ENCODE measurements at places on chromosomes 12 and 14.

DNA sequence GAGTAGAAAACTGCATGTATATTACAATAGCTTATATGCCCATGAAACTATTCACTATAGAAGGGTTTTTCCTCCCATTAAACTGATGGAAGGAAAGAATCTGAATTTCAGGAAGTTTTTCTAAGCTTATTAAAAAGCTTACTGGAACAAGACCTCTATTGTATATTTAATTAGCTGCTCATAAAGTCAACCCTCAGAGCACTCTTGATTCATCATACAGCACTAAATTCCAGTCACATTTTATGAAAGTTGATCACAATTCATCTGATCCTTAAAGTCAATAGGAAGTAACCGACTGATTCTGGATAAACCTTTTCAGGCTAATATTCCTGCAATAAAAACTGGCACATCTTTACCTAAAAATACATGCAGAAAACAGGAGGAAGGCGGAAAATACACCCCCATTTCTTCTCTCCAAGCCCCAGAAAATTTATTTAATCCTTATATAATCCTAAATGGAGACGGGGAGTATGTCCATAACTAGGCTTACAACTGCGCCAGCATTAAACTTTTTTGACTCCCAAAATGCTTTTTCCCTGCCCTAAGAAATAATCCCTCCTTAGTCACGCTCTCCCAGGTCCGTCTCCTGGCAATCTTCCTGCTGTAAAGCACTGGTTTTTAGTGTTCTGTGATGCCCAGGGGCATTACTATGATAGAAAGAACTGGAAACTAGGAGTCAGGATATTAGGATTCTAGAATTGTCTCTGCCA is 35.3 kb downstream of the DICER1 start:
- no peak for DNase-seq

GRCh38 chr14:54310151-54310850 is 86.5 kb upstream of the CDKN3 start:
- DNase-seq, result peak; percentile 9

GRCh38 chr12:47709671-47710070 is 3.8 kb upstream of the RPAP3 start:
- no peak for DNase-seq

DNA sequence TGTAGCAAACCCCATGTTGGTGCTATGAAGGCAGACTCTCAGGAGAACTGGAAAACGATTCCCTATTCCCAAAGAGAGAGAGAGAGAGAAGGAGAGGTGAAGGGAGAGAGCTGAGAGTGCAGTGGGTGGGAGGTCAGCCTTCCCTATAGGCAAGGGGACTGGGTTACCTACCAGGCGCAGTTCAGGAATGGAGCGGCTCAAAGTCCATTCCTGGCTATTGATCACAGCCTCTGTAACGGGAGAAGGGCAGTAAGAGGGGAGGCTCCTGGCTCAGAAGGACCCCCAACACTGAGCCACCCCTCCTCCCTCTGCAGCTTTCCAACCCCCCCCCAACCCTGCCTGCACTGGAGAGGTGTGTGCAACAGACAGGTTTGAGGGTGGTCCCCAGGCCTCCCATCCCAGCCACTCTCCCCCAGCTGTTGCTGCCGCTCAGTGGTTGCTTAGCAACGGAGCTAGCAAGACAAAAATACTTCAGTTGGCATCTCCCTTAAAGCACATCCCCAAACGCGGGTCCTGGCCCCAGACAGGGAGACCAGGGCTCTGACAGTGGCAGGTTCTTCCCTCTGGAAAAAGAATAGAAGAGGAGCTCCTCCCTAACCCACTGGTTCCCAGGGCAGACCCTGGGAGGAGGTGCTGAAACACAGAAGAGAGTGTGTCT is 3.2 kb downstream of the AGAP2 start:
- DNase-seq, result no peak

DNA sequence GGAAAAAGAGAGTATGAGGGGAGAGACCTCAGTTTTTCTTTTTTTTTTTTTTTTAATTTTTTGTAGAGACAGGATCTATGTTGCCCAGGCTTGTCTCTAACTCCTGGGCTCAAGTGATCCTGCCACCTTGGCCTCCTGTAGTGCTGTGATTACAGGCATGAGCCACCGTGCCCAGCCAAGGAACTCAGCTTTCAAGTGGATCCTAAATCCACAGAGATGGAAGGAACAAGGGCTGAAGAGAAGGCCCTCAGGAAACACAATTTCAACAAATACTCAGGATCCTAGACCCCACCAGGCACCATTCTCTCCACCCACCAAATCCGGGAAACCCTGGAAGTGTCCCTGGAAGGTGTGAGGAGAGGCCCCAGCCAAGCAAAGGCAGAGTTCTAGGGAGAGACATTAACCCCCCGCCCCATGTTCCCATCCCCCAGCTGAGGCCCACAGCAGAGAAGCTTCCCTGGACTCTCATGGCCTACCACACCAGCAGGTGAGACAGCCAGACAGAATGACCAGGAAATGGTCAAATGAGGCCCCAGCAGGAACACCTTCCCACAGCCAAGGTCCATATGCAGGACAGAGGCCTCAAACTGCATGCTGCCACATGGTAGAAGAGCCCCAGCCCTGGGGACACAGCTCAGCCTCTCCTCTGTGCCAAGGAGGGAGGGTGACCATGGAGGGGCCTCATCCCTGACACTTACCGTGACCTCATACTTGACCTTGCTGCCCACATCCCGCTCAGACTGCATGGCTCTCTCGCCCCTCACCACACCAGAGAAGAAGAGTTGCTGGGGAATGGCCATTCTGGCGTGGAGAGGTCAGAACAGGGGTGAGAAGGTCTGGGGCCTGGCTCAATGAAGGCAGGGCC is 14.1 kb downstream of the ITGA7 start:
- no peak for DNase-seq

DNA sequence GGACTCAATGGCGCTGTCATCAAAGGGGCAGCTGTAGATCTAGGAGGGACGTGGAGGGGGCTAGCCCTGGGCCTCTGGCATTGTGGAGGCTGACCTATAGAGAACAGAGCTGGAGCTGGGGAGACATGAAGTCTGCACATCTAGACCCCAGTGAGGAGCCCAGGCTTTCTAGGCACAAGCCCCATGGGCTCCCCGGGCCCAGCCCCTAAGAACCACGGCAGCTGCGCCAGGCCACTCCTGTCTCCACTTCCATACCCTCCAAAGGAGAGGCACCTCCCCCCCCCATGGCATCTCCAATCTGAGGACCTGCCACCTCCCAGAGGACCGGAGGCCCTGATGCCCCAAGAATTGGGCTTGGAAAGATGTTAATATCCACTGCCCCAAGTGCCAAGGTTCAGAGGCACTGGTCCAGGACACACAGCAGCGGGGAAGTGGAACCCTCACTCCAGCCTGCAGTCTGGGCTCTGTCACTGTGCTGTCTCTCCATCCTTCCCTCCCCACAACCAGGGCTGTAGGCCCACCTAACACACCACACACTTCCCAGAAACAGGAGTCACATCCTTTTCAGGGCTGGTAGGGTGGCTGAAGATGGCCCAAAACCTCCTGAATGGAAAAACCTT is 4.5 kb downstream of the ANKRD9 start:
- no peak for DNase-seq

DNA sequence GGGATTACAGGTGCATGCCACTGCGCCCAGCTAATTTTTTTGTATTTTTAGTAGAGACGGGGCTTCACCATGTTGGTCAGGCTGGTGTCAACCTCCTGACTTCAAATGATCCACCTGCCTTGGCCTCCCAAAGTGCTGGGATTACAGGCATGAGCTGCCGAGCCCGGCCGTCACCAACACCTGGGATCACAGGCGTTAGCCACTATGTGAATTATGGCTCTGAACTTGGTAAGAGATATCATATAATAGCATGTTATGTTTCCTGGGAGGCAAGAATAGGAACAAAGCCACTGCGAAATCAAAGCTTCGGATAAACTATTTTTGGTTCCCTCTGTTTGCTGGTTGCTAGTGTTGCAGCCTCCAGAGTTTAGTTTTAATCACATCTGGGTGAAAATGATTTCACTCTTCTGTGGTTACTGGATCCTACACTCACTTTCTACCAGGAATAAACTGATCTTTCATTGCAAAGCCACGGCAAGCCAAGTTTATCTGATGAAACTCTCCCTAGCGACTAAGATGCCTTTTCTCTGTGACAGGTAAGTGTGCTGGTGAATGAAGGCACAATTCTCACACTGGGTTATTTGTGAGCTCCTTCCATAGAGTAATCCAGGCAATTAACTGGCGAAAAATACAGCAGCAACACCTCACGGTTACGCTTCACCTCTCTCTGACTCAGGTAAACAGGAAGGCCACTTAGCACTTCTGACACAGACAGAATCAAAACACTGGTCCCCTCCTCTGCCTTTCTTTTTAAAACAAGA is 16.7 kb downstream of the SNRNP35 start:
- DNase-seq, result no peak

GRCh38 chr14:71362282-71362681 is 455.0 kb downstream of the PCNX1 start:
- no peak for DNase-seq

DNA sequence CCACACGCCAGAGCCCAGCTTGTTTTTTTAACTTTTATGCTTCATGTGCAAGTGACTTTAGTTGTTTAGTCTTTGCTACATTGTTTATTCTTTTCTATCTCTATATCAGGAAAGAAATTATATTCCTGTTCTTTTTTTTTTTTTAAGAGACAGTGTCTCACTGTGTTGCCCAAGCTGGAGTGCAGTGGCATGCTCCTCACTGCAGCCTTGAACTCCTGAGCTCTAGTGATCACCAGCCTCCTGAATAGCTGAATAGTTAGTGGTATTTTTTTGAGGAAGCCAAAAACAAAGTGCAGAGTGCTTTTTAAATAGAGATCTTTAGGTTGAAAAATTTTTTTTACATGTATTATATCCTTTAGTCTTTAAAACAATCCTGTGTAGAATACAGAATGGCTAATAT is 58.2 kb downstream of the ETNK1 start:
- DNase-seq, result no peak

GRCh38 chr12:26124446-26125399 is at the start of gene BHLHE41:
TSS of gene BHLHE41 (minus strand) at chr12:26125037. CDS start at chr12:26124779, 258 bp downstream.
- DNase-seq, result no peak

DNA sequence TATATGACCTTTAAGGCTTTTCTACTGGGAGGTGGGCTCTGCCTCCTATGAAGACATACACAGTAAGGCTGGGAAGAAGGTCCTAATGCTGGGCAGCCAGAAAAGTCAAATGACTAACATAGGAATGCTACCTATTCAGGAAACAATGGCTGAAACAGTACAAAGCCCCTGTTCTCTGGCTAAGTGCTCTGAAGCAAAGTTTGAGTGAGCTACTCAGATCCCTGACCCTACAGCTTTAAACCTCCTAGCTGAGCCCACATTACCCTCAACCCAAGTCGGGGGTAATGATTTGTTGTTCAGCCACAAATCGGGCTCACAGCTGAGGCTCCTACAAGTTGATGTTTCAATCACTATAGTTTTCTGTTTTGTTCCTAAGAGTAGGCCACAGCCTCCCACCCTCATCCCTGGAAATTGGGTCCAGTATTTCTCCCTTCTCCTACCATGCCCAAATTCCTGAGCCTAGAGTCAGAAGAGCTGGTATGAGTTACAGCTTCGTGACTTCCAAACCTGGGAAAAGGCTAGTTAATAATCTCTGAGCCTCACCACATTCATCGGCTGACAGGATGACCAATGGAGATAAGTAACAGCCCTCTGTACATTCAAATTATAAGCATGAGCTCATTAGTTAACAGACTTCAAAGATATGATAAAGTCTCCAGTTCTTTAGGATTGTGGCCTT is 46.5 kb downstream of the BTBD7 start:
- DNase-seq, result no peak

- DNase-seq, result no peak
These were observed 11.9 kb downstream of the TTC9 start for GRCh38 chr14:70653662-70654061.

- no peak for DNase-seq
These were observed at the start of gene ST8SIA1 for GRCh38 chr12:22334410-22335100. TSS of gene ST8SIA1 (minus strand) at chr12:22334707. CDS start at chr12:22334232, 475 bp downstream.

- DNase-seq, result no peak
These were observed 155.8 kb downstream of the NTF3 start for GRCh38 chr12:5587711-5588121.

DNA sequence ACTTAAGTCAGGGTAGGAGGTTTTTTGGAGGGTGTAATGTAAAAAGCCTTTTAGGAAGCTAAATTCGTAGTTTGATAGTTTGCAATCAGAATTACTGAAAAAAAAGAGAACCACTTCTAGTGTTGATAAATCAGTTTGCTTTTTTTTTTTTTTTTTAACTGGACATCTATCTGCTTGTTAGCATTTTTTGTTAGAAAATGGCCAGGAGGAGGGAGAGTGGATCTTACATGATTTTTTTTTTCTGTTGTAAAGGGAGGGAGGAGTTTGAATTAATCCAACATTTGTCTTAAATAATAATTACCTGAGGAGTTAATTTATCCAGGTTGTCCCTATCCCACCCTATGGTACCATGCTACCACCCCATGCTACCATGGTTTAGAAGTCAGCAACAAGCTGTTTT is 1.2 kb downstream of the FBXO34 start:
- DNase-seq, result no peak

DNA sequence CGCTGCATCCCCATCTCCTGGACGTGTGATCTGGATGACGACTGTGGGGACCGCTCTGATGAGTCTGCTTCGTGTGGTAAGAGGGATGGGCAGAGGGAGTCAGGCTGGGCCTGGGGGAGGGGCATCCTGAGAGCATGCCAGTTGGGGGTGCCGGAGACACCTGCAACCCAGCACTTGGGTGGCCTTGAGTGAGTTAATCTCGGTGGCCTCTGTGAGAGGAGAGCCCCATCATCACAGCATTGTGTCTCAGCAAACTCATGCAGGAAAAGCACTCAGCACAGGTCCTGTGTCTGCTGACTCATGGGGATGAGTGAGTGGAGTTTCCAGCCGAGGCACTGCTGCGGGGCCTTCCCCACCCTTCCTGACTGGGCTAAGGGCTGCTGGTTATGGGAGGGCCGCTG is 19.6 kb upstream of the LRP1-AS start:
- peak; percentile 85 for DNase-seq

- DNase-seq, result no peak
These were observed 169.2 kb downstream of the GRIN2B start for GRCh38 chr12:13812168-13812567.

DNA sequence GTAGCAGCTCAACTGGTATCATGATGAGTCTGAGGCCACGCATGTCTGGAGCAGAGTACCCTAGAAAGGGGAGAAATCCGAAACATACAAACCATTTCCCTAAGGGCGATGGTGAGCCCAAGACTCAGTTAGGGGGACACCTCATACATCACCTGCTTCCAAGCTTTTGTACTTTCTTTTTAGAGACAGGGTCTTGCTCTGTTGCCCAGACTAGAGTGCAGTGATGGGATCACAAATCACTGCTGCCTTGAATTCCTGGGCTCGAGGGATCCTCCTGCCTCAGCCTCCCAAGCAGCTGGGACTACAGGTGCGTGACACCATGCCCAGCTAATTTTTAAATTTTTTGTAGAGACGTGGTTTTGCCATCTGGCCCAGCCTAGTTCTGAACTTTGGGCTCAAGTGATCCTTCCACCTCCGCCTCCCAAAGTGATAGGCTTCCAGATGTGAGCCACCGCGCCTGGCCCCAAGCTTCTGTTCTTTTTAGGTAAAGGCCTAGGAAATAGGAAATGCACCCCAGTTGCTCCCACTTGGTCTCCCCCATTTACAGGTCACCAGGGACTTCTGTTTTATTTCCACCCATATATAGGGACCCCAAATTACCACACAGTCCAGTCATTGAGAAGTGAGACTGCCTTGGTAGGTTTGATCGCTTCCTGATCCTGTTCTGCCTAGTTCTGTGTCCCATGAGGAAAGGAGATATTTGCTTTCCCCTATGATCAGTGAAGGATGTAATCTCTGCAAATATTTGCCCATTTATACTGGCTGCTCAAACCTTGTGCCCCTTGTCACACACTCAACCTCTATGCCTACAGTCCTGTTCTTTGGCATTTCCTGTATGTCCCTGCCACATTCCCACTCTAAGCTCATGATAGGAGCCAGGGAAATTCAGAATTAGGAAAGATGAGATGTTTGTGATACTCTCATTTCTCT is at the start of gene APOF:
APOF (minus strand) TSS at position 728 of the 930 bp plus-strand sequence; CDS start at position 616, 112 bp downstream.
- no peak for DNase-seq

Data from keratinocyte (primary cell).